Stimulated activated CD8-positive, alpha-beta memory T cell treated with anti-CD3 and anti-CD28 coated beads, Interleukin-15, amount 100 ng/mL, for 48 hours (primary cell): ENCODE measurements at places on chromosomes 4 and X.

- DNase-seq, result no peak
Observed at GRCh38 chrX:121254336-121254735, 206.9 kb downstream of the GLUD2 start.

GRCh38 chrX:130834149-130834548 lies 68.9 kb downstream of the ENOX2 start:
- no peak for DNase-seq

GRCh38 chr4:47816748-47817147 lies 21.1 kb downstream of the CORIN start:
- DNase-seq, result no peak

DNA sequence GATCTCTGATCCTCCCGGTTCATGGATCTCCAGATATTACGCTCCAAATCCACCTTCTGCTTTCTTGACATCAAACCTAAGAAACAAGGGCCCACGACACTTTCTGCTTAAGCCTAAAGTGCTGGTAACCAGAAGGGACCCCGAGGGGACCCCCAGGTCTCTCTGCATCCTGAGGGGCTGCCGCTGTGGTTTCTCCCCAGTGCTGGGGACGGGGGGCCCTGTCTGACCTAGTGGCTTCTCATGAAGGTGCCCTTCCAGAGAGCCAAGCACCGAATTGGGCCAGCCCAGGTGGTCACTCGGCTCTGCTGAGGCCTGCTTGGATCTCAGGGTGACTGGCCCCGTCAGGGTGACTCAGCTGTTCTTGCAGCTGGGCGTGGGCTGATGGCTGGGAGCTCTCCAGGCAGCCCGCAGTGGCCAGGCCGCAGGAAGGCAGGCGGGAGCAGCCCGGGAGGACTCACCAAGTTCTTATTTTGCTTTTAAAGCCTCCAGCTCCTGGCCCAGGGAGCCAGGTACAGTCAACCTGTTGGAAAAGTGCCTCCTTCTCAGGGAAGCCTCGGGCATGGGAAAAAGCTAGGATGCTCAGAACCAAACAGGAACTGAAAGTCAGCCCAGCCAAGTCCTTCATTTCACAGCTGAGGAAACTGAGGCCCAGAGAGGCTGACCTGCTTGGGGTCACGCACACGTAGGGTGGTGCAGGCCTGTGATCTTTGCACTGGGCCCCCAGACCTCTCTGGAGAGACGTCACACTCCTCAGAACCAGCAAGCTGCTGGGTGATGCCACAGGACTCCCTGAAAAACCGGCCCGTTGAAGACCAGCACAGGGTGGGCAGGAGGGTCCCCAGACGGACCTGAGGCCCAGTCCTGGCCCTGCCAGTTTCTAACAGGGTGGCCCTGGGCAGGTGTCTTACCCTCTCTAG lies 16.7 kb downstream of the BLOC1S4 start:
- no peak for DNase-seq

GRCh38 chrX:88355252-88355651 lies 391.8 kb upstream of the CPXCR1 start:
- no peak for DNase-seq

DNA sequence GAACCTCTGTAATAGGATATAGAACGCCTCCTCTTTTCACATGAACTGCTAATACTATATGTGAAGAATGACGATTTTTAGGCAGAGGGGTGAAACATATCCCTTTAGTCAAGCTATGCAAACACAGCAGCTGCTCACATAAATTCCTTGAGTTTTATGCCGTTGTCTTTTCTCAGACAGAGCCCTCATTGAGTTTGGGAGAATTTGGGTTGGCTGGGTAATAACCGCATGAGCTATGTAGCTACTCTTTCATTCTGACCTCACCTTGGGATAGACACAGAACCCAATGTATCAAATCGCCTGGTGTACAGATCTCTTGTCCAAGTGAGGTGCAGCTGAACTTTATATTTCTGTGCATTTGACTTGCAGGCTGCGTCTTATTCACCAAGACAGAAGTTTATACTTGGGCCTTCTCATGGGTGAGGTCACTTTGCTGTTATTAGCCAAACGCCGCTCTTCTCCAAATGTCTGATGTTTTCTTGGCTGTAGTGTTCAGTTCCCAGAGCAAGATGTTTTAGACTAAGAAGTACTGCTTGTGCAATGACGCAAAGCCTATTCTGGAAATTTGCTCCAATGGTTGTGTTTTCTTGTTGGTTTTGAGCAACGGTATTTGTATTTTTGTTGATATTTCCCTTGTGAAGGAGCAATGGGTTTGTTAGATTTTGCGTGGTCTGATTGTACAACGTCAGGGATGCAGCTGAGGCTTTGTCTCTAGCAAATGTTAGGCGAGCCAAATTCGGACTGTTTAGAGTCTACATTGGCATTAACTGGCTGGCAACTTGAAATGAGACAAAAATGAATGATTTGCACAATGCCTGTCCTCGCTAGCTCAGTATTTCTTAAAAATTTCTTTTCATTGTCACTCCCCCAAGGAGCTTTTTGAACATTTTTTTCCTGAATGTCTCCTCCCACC lies 11.2 kb upstream of the SPARCL1 start:
- DNase-seq, result no peak

DNA sequence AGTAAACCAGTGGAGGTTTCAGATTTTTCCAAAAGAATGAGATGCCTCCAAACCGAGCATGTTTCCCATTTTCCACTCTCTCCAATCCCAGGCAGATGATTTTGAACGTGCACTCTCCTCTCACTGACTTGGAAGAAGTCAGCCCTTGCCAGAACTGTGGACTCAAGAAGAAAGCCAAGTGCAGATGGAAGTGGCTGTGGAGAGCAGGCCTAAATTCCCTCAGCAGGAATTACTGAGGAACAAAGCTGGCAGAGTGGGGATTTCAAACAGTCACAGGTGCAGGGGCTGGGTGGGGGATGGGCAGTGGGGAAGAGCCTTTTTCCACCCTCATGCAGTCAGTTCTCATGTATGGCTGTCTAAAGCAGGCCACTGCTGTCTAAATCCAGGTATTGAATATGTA lies 83.5 kb upstream of the PLAC1 start:
- no peak for DNase-seq

DNA sequence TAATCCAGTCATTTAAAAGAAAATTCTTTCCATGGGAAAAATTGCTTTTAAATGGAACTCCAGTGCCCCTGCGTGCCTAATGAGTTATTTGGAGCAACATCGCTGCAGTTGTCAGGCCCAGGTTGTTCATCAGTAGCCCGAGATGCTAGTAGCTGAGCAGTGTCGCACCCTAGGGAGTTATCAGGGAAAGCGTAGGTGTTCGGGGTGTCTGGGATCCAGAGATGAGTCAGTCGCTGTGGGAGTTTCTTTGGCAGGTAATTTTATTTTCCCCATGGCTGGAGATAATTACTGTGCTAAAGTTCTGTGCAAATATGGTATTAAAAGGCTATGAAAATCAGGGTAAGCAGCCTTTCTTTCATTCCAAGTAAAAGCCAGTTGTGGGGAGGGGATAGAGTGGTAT lies 49.4 kb downstream of the ANXA3 start:
- no peak for DNase-seq

DNA sequence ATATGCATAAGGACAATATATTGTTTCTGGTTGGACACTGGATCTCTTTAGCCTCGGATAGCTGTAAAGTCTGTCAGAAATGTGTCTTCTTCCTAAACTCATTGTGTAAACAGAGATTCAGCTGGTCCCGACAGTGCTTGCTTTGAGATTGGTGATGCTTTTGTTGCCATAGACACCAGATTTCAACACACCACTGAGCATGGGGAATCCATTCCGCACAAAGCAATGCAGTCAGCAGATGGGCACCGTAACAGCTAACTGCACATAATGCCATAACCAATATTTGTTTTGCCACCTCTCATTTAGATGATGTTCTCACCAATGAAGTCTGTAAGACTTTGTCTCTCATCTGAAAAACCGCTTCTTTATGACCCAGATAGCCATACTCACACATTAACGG lies 33.3 kb upstream of the FAM47C start:
- DNase-seq, result no peak

- DNase-seq, result no peak
Observed at GRCh38 chr4:26955241-26955640, 94.6 kb downstream of the STIM2 start.

DNA sequence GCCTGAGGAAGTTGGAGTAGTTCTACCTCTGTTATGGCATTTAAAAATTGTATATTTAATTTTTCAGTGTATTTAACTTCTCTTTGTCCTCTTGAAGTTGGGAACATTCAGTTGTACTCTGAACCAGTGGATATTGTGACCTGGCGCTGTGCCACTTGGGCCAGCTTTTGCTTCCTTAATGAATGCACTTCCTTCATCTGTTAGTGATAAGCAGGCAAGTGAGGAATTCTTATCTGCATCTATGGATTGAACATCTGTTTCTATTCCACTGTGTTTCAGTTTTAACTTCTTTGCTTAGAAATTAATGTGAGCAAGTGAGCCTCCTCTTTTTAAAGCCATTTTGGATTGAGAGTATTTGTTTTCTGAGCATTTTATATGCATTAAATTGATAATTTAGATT lies 128.3 kb downstream of the UCHL1 start:
- DNase-seq, result no peak

DNA sequence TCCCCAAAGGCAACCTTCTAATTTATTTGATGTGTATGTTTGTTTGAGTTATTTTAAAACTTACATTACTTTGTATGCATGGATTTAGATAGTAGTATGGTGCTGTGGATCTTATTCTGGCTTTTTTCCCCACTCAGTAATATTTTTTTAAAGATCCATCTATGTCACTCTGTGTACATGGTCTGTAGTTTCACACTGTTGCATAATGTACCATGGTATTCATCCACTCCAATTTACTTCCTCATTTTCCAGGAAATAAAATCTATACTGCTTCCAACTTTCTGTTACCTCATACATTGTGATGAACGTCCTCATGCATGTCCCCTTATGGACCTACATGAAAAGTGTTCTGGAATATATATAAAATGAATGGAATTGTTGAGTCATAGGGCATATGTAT lies 17.6 kb downstream of the ARMCX2 start:
- no peak for DNase-seq

DNA sequence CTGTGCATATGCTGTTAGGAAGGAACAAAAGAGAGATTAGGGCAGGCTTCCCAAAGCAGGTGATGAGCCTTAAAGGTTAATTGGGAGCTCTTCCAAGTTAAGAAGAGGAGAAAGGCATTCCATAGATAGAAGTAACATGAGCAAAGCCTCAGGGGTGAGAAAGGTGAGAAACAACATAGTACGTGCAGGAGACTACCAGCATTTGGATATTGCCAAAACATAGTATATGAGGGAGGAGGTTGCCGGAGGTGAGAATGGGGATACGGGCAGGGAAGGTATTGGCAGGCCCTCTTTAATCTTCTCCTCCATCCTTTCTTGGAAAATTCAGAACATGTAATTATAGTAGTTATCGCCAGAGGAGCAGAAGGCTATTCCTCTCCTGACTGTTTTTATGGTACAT lies 96.1 kb upstream of the MBNL3 start:
- DNase-seq, result no peak

DNA sequence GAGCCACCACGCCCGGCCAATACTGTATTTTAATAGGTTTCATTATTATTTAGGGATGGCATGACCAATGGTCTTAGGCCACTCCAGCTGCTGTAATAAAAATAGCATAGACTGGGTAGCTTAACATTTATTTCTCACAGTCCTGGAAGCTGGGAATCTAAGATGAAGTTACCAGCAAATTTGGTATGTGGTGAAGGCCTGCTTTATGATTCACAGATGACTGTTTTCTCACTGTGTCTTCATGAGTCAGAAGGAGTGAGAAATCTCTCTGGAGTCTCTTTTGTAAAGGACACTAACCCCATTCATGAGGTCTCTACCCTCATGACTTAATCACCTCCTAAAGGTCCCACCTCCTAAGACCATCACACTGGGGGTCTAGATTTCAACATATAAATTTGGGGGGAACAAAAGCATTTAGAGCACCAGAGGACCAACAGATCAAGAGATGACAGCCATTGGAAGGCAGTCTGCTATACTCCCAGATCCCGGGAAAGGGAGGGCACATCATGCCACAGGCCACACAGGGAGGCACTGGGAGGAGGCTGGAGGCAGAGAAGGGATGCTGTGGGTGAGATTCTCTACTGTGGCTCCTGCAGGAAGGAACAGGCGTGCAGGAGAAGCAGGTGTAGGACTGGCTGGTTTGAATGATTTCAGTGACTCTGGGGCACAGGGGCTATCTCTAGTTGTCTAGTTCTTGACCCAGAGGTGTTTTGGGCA lies 335.8 kb upstream of the SFRP2 start:
- DNase-seq, result no peak

GRCh38 chrX:115491766-115492165 lies 69.2 kb upstream of the PLS3 start:
- no peak for DNase-seq

GRCh38 chr4:39068907-39069306 lies 6.9 kb downstream of the KLHL5 start:
- no peak for DNase-seq

DNA sequence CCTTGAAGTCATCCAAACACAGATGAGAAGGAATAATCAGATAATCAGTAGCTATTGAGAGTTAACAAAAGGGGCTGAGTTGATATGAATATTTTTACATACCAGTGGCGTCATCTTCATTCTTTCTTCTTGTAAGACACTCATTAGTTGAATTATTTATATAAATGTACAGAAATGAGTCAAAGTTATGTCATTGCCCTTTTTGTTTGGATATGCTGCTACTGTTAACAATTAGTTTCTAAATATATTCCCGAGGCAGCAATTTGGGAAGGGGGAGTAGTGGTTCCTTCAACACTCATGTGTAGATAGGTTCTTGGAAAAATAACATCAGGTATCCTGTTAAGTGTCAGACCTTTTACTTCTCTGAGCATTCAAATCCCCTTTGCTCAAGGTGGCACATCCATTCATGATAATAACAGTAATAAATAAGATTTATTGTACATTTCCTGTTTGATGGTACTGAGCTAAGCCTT lies 436.6 kb downstream of the SPRY1 start:
- no peak for DNase-seq

GRCh38 chr4:139175646-139176301 lies 1.2 kb downstream of the ELF2 start:
- DNase-seq, result no peak

- no peak for DNase-seq
Observed at GRCh38 chr4:119310826-119311225, 11.1 kb downstream of the FABP2 start.
